ENCODE measurements at places on chromosomes 13 and 19.

DNA sequence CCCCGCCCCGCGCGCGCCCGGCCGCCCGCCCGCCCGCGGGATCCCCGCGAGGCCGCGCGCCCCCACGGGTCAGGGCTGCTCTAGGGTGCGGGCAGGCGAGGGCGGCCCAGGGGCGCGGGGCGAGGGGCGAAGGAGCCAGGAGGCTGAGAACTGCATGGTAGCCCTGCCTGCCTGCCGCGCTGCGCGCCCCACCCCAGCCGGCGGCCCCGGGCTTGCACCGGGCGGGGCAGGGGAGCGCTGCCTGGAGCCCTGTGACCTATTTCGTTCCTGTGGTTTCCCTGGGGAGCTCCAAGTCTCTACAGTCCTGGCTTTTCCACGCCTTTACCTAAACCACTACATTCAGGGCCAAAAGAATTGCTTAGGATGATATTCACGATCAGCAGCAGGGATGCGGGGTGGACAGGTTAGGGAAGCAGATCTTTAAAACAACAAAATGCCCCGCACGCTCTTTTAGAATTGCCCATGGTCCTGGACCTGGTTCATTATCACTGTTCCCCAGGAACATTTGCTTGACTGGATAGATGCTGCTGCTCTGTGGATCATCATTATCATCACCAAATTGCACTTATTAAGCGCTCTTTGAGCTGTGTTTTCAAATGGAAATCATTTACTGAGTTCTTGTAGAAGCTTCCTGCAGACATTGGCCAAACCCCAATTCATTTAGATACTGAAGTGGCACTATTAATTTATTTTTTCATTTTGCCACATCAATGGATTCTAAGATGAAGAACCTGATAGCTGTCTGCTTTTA, 421 bp upstream of the GPR12 start:
- DNase-seq, result no peak

DNA sequence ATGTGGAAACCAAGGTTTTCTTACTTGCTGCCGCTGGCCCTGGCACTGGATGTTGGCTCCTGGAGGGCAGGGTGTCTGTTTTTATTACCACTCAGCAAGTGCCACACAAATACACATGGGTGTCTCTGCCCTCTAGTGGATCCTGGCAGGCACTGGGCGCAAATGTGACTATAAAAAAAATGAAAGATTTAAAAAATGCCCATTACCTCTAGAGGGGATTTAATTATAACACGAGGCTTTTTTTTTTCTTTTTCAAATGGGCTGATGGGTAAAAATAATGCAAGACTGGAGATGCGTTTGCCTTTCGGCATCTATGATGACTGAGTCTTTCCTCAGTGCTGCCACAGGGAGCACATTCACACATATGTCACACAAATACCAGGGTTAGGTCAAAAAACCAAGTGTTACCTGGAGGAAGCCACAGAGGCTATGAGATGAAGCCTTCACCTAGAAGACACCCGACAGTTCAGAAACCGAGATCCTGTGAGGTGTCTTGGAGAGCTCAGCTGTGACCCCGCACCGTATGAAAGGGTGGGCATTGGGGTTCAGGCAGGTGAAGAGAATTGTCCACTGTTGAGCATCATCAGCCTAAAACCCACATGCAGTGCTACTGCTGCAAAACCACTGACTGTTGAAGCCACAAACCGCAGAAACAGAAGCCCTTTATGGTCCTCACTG, 25.7 kb downstream of the CHAMP1 start:
- no peak for DNase-seq

GRCh38 chr19:30799865-30800755, 427.9 kb downstream of the ZNF536 start:
- no peak for DNase-seq

DNA sequence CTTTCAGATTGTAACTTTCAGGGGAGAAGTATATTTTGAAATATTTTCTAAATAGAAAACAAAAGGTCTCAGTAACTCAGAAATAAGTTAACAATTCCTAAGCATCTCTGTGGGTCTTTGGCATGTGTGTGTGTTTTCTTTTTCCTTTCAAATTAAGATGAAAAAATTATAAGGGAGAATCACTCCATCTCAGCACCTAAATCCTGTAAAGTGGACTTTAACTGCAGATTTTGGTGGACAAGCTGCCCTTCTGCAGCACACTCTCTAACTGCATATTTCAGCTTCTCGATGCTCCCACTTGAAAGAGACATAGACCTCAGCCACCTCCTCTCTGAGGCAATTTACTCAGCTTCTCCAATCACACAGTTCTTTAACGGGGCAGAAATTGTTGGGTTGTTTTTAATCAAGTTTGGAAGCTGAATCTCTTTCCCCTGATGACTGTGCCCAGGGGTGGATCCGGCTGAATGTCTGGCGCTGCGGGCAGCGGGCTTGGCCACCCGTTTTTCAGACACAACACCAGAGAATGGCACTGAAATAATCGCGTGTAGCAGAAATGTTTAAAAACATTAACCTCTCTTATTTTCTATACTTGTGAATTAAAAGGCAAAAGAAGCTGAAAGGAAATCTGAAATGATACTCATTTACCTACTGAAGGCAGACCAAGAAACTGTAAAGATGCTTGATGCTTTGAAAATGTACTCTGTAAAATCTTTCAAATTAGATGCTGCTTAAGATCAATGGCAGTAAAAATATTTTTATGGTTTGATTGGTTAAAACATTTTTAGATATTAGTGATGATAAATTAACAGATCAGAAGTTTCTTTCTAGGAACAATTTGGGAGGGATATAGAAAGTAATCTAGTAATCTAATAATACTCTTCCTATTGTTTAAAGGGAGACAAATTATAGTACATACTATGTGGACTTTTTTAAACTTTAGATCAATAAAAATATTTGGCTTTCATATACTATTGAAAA, 12.4 kb downstream of the ZIC2 start:
- no peak for DNase-seq

DNA sequence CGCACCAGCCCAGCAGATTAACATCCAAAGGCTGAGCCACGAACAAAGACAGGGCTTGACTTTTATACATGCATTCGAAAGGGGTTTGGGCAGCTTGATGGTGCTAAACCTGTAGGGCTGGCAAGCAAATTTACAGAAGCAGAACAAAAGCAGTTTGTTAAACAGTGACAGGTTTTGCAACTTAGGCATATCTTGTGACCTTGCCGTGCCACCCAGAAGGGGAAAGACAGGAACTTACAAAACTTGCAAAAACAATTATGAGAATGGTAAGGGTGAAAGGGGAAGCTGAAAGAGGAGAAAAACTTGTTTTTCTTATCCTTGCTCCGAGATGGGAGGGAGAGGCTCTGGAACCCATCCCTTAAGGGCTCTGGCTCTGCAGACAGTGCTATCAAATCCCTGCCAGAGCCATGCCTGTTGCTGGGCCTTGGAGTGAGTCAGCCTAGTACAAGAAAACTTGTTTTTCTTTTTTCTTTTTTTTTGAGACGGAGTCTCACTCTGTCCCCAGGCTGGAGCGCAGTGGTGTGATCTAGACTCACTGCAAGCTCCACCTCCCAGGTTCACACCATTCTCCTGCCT, 1325.2 kb upstream of the PRR20A start:
- no peak for DNase-seq

- no peak for DNase-seq
Measured at GRCh38 chr13:109870696-109871370, 84.5 kb upstream of the IRS2 start.

DNA sequence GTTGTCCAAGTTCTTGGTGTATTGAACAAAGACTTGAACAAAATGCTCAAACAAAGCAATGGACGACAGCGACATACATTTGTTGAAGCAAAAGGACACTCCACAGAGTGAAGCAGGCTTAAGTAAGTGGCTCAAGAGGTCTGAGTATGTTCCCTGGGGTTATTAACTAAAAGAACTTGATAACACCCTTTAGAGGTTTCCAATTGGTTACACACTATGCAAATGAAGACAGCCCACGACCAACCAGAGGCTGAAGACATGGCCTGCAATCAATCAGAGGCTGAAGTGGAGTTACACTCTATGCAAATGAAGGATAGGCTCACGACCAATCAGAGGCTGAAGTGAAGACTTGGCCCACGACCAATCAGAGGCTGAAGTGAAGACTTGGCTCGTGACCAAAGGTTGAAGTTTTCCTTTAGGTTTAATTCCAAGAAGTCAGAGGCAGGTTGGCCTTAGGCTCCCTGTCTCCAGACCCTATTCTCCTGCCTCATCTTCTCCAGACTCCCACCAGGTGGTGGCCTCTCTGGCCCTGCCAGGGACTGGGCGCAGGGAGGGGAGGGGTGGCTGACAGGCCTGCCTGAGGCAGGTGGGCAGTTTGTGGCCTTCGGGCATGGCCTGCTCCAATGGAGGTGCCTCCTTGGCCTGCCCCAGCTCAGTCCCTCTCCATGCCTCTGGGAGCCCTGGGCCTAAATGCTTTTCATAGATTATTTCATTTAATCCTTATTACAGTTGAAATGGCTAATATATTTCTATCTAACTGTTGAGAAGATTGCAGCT, 38.1 kb downstream of the CCDC169 start:
- DNase-seq, result no peak

DNA sequence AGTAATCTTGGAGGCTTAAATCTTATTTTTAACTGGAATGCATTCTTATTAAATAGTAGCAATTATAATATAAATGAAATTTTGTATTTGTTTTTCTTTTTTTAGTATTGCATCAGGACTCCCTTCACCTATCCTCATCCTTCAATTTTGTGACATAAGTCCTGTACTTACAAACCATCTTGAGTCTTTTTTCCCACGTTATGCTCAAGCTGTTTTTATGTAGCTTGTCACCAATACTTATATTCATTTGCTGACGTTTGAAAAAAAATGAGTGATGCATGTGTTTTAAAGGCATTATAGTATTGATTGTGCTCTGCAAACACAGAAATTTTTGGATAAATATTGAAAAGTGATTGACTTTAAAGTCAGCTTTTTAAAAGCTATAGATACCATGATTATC, 888 bp downstream of the GPR18 start:
- DNase-seq, result no peak

- DNase-seq, result no peak
Measured at GRCh38 chr19:14563989-14564651, 7.7 kb downstream of the NDUFB7 start.

- no peak for DNase-seq
Measured at GRCh38 chr13:59319276-59319675, 844.5 kb downstream of the DIAPH3 start.

DNA sequence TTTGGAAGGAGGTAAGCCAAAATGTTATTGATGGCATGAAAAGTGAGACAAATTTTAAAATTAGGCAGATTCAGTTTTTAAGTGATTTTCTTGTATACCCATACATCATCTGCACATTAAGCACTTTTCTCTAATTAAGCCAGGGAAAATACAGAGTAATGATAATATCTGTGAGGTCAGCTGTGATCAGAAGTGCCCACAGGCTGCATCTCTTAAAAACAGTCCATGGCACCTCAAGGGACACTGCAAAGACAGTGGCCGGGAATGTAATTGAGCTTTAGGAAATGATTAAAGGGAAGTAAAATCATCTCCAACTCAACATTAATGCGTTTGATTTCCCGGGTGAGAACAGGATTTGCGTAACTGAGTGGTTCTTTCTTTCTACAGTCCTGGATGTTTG, 2.0 kb downstream of the COL4A1 start:
- DNase-seq, result no peak

GRCh38 chr13:108306860-108307259, 37.3 kb downstream of the TNFSF13B start:
- no peak for DNase-seq

GRCh38 chr19:17933414-17934129, 757 bp downstream of the CCDC124 start:
- no peak for DNase-seq

- DNase-seq, result no peak
Measured at GRCh38 chr13:51066091-51066831, 44.8 kb downstream of the C13orf42 start.

DNA sequence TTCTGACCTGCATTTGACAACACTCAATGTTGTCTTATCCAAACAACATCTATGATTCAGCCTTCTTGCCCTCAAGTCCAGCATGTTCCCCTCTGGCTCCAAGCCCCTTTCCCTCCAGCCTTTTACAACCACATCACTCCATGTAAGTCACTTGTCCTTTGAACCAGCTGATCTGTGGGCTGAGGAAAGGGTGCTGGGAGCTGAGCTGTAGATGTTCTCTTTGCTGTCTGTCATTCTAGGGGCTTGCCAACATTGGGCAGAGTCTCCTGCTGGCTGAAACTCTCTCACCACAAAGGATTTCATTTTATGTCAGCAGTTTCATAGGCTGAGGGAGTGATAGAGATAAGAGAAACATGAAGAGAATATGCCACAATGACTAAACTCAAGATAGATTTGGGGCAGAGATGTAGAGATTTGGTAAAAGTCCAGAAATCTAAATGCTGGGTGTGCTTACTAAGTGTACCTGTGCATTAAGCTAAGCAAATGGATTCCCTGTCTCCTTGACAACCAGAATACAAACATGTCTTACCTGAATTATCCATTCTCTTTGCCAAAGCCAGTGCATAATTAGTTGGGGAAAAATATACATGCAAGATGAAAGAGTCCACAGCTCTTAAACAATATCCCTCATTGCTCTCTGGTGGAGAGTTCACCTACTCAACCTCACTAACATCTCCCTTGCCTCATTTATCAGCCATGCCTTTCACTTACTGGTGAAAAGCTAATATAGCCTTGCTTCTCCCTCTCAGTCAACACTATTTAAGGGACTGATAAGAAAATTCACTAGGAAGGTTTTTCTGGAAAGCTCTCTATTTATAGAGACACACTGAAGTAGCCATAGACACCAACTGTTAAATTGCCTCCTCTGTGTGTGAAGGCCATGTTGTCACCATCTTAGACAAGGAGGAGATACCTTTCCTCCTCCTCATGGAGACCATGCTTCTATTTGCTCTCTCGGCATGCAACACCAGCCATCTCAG, 175.5 kb upstream of the SERP2 start:
- no peak for DNase-seq

DNA sequence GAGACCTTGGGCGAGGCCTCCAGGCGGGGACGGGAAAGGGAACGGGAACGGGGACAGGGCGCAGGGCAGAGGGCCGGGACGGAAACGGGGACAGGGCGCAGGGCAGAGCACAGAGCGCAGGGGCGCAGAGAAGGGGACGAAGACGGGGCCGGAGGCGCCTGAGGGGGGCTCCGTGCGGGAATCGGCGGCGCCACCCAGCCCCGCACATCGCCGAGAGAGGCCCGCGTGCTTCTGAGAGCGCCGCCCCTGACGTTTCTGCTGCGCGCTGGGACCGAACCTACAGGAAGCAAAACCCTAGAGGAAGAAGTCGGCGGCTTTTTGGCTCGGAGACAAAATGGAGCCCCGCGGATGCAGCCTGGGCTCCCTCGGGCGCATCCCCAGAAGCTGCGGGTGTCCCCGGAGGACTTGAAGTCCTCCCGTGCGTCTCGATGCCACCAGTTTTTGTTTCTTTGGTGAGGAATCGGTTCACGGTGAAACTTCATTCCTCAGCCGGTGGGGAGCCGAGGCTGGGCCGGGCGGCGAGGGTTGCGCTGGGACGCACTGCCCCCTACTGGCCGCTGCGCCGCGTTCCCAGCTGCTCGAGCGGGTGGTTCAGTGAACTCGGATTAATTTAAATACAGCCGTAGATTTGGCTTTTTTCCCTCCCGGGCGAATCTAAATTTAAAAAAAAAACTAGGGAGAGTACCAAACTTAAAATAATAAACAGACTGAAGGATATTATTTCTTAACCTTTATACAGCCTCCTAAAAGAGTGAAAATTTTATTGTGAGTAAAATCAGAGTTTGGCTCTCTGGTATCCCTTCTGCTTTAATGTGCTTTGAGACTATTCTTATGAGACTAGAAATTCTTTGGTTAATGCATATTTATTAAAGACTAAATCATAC, 350.0 kb upstream of the ARGLU1 start:
- DNase-seq, result no peak
